Suppressor macrophage (primary cell): ENCODE measurements at places on chromosomes 4 and X.

DNA sequence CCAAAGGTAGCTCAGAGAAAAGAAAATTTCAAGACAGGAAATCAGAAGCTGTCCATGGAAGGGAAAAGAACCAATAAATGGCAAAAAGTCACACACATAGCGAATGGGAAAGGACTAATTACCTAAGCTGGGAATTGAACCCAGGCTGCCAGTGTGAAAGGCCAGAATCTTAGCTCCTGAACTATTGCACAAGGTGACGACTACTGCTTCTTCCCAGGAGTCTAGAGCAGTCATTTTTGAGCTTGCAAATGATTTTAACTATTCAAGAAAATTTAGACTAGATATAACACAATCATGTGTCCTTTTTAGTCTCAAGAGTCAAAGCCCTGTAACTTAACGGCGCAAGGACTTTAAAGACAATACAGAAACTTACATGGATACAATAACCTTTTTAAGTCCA is 34.1 kb upstream of the ZNF81 start:
- DNase-seq: no peak

GRCh38 chr4:174640146-174640545 is 117.9 kb upstream of the HPGD start:
- DNase-seq: no peak

GRCh38 chr4:173504181-173504503 is 25.9 kb downstream of the HAND2 start:
- DNase-seq: no peak

GRCh38 chr4:24662056-24662455 is 77.7 kb upstream of the DHX15 start:
- DNase-seq: no peak

DNA sequence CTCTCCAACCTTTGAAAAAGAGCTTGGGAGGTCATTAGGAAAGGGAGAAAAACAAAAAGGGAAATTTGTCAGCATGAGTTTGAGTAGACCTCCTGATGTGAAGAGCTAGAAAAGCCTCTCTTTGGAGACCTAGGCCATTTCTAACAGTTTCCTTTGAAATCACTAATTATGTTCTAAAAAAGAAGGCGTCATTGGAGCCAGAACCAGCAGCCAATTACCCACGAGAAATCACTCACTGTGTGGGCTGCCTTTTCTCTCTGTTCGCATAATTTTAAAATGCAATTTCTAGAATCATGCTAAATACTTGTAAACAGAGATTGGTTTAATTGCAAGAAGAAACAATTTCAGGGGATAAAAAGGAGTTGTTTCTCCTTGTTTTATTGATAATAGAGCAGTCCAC is 246.3 kb upstream of the GATB start:
- no peak for DNase-seq

DNA sequence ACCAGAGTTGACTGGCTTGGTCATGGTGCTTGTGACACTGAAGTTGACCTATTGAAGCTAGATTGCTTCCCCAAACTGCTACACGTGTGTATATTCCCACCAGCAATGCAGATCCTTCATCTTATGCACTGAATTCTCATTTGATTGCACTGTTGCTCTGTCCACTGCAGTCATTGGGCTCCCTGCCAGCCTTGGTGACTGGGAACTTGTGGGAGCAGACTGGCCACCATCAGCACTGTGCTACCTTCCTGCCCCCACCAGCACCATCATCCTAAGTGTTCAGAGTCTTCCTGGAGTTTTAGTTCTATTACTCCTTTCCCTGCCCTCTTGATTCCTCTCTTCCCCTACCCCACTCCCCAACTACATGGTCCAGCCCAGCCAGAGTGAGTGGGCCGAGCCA is 117.7 kb upstream of the PRPS2 start:
- DNase-seq: no peak

GRCh38 chr4:43607827-43608461 is 715.4 kb downstream of the GRXCR1 start:
- no peak for DNase-seq

DNA sequence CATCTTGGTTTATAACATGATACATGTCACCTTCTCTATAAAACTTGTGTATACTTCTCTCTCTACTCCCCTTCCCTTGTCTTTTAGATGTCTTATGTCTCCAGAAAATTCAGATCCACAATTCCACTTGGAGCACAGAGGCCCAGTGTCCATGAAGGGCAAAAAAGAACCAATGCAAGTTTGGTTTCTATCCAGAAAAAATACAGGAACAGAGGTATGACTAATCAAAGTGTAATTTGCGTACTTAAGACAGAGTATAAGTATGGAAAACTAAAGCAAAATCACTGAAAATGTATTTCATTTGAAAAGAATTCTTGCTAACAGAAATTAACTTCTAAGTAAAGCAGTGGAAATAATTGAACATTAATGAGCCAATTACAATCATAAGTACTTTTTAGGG is 46.2 kb downstream of the GUCY1B1 start:
- no peak for DNase-seq

- DNase-seq: no peak
These were observed 399.5 kb downstream of the NKX6-1 start for GRCh38 chr4:84099599-84099998.

GRCh38 chrX:64206556-64207162 is 1.2 kb upstream of the AMER1 start:
- peak; percentile 0 for DNase-seq

DNA sequence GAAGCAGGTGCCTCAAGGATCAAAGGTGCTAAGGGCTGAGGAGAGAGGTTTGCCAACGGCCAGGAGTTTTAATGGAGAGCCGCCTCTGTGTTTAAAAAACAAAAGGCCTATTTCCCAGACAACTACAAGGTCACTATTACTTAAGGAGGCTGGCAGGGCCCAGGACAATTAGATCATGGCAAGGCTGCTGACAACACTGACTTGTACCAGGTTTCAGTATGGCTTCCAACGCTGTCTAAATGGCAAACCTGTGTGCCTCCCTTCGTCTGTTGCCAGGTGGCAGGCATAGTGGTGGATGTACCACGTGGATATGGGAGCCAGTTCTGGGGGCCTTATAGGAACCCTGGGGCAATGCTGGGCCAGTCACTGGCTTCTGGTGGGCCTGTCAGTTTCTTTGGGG is 41.0 kb downstream of the NSG1 start:
- no peak for DNase-seq

DNA sequence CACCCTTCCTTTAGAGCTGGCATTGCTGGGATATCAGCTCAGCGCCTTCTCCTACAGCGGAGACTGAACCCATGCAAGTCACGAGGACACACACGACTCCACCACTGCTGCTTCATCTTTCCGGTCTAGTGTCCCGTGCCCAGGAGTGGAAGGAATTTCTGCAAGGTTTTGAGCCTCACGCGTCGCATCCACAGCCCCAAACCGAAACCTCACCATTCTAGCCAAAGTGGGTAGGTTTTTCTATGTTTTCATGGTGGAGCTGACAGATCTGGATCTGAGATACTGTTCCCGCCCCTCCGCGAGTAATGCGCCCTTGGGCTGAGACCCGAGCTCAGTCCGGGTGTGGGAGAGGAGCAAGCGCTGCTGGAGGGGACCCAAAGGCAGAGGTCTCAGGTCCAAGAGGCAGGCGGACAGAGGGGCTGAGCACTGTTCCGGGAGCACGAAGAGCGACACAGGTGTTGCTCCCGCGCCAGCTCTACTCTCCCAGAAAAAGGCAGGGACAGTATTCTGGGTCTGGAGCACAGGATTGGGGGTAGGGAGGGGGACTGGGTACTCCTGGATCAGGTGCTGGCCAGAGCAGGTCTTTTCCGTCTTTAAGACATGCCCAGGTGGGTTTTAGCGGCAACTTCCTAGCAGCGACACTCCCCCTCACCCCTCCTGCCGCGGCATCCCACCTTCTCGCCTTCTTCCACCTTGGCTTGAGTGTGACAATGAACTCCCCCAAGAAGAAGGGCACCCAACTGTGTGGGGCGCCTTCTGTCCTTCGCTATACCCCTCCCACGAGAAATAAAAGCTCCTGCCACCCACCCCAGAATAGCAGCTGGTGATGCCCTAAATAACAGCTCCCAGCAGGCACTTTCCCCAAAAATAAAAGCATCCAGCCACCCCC is 1.8 kb downstream of the EPHA5 start:
- no peak for DNase-seq

DNA sequence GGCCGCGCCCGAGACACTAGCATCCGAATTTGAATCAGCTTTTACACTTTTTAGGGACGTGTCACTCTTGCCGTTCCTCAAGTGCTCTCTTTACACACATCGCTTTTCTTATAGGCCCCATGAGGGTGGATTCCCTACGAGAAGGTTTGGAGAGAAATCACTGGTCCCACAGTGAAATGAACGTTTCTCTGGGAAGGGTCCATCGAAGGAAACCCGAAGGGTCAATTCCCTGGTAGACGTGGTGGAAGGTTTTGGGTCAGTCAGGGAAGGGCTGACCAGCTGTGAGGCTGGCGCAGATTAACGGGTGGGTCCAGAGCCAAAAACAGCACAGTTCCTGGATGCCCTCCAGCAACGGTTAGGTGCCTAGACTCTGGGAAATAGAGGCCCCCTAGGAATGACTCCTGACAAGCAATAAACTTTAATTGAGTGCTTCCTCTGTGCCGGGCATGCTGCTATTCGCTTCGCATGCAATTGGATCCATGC is 35.9 kb downstream of the ETDC start:
- peak; percentile 3 for DNase-seq

- DNase-seq: peak; percentile 74
These were observed 4.2 kb upstream of the NYX start for GRCh38 chrX:41442824-41443550.

DNA sequence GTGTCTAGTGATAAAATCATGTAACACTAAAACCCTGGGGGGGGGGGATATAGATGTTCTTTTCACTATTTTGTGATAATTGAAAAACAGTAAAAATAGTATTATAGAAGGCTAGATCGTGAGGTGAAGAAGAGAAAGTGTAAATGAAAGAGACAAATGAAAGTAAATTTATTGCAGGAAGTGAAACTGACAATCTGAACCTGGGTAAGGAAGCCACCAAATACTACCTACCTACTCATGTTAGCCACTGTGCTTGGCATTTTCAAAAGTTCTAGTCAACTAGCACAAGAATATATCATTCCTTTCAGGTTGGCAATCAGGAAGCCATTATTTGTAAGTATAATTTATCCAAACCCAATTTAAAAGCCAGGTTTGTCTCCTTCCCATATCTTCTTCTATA is 1366.1 kb downstream of the FAM133A start:
- no peak for DNase-seq

DNA sequence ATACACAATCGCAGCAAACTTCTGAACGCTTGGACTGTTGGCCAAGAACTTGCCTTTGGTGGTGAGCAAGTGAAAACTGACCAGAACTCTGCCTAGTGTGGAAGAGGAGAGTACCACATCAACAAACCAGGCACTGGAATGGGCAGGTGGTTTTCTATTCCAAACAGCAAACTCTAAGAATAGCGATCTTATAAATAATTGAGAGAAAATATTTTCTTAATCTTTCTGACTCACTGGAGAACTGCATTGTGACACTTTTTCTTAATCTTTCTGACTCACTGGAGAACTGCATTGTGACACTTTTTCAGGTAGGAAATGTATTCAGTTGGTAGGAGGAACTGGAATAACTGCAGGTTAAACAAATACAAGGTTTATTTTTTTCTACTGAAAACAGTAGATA is 57.0 kb upstream of the SORBS2 start:
- no peak for DNase-seq

DNA sequence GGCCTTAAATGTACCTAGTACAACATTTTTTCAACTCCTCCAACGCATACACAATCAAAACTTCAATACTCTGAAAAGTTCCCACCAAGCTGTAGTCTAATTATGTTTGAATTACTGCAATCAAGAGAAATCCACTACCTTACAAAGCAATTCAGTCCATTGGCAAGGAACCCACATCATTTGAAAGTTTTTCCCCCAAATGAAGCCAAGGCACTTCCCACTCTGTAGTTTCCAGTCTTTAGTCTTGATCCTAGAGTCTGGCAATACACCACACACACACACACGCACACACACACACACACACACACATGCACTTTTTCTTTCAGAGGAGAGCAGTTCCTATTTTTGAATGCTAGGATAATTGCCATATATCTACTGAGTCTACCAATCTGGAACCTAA is 79.6 kb downstream of the ANTXR2 start:
- no peak for DNase-seq

GRCh38 chrX:107171369-107172102 is 34.7 kb downstream of the NUP62CL start:
- DNase-seq: no peak

- DNase-seq: no peak
These were observed 17.0 kb upstream of the ERCC6L start for GRCh38 chrX:72255864-72256263.

GRCh38 chrX:40310016-40310415 is 212.3 kb upstream of the BCOR start:
- no peak for DNase-seq

- no peak for DNase-seq
These were observed 454.4 kb upstream of the ATOH1 start for GRCh38 chr4:93373893-93374860.

DNA sequence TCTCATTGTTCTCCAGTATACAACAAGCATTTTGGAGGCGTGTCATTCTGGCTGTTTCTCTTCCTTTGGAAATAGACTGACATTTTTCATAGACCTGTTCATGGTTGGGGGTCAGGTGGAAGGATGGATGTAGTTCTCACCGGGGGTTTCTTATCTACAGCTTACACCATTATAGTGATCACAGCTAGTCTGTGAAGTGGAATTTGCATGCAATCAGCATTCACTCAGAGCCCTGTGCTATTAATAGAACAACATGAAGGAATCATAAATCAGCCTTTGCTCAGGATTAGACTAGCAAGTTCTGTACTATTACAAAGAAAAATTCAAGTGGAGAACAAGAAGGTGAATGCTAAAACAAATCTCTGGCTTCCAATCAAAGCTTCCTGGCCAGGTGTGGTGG is 132.6 kb upstream of the PUDP start:
- no peak for DNase-seq

GRCh38 chr4:100504086-100504874 is 13.5 kb downstream of the EMCN start:
- DNase-seq: no peak

DNA sequence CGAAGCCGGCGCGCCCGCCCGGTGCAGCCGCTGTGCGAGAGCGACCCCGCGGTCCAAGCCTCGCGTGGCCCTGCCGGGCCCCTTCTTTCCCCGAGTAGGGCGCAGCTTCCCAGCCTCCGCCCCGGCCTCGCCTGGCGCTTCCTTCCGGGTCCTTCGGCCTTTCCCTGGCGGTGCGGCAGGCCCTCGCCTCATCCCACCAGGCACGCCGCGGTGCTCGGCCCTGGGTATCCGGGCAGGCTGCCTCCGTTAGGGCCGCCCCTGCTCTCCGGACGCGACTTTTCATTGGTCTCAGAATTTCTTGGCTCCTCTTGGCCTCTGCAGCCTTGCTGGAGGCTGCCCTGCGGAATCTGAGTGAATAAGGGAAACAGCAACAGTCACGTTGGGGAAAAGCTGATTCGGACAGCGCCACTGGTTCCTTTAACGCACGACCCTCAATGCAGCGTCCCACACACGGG is 429 bp downstream of the UVSSA start:
- peak; percentile 75 for DNase-seq

- no peak for DNase-seq
These were observed 51.5 kb downstream of the ALPK1 start for GRCh38 chr4:112348488-112349158.

GRCh38 chr4:148056879-148057278 is 325.0 kb downstream of the ARHGAP10 start:
- peak; percentile 97 for DNase-seq

GRCh38 chr4:1502976-1503375 is 96.7 kb upstream of the NKX1-1 start:
- no peak for DNase-seq
